PC-9 (cell line): ENCODE measurements at places on chromosomes 11 and 22. TPM values are rescaled to one million over a fixed set of nuclear protein-coding genes. Genes with fewer than 3 reads are reported as not detected.

GRCh38 chr11:103450241-103450640, 341.0 kb downstream of the DYNC2H1 start:
- H3K27me3 ChIP-seq, result no peaks in the 10 kb centered on the region
- no peaks in the 10 kb centered on the region for H3K4me1 ChIP-seq
- H3K4me3 ChIP-seq, result no peak overlapping the region

DNA sequence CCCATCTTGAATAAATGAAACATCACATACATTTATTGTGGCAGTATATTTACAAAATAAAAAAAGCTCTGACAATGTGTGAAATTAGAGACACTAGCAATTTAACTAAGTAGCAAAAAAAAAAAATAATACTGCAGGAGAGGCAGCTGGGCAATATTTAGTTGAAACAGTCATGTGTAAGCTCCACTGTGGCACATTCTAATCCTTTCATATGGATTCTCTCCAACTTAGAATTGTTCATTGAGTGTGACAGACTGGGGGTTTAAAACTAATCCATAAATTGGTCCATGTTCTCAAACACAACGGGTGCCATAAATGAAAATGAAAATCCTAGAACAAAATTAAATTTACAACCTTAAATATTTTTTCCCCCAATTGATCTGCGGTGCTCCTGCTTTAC, 302.1 kb downstream of the CADM1 start:
- no peak overlapping the region for H3K4me3 ChIP-seq
- H3K4me1 ChIP-seq, result no peaks in the 10 kb centered on the region
- peaks cover 34% of the 10 kb centered on the region for H3K27me3 ChIP-seq
- no peak for DNase-seq
- no peak overlapping the region for H3K27ac ChIP-seq

DNA sequence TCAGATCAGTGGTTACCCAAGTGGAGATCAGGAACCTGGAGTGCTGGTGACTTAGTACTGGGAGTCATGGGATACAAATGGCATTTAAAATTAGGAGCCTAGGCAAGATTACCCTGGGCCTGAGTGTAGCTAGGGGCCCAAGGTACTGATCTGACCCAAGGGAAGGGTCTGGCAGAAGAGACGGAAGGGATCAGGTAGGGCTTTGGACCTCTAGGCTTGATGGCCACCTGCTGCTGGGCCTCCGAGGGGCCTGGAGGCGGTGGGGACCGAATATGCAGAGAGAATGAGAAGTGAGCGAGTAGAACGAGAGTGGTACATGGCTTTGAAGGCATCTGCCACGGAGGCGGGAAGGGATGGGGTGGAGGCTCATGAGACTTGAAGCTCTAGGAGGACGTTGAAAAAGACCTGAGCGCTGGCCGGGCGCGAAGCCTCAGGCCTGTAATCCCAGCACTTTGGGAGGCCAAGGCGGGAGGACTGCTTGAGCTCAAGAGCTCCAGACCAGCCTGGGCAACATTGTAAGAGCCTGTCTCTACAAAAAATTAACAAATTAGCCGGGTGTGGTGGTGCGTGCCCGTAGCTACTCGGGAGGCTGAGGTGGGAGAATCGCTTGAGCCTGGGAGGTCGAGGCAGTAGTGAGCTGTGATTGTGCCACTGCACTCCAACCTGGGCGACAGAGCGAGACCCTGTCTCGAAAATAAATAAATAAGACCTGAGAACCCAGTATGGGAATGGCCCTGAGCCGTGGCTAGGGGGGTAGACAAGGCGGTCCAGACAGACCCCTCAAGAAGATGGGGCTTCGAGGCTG, 563 bp upstream of the PPIL2 start:
- peaks cover 14% of the 10 kb centered on the region for H3K4me1 ChIP-seq
- no peak for DNase-seq
- no peaks in the 10 kb centered on the region for H3K27me3 ChIP-seq
- peak overlapping the region; percentile 92 for H3K4me3 ChIP-seq
- no peaks in the 10 kb centered on the region for H3K36me3 ChIP-seq
- H3K27ac ChIP-seq, result peak overlapping the region; percentile 56; the same call in 1 of the 2 replicates

DNA sequence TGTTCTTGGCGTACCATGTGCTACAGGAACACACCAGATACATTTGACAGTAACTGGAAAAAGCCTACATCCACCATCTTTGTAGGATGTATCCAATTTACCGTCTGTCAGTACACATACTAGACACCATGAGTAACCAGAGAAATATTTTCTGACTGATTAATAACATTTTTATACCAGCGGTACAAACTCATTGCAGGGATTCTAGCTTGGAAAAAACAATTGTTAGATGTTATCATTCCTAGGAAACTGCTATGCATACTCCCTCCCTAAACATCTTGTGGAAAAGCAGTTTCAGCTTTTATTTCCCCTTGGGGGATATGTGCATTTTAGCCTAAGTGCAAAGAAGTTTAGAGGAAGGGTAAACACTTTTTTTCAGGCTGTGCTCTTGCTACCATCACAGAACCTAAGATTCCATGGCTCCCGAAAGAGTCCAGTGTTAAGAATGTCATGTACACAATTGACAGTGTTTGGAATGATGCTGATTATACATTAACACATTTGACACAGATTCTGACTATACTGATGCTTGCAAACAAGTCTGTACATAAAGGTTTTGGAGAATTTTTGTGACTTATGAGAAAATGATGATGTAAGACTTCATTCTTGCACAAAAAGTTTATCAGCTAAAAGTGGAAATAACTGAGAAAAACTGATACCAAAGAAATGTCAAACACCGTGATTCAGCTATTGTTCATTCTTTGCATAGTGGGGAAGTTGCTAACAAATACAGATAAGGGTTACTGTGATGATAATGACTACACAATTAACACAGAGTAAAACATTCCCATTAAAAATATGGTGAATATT, 23.7 kb downstream of the NCF4 start:
- no peaks in the 10 kb centered on the region for H3K27me3 ChIP-seq
- H3K4me1 ChIP-seq, result peaks cover 25% of the 10 kb centered on the region
- no peak overlapping the region for H3K4me3 ChIP-seq
- DNase-seq, result peak; percentile 59
- H3K36me3 ChIP-seq, result no peaks in the 10 kb centered on the region; the same call in 1 of the 2 replicates

Gene GNAZ
- total RNA-seq, result 1.2 and 1.7 TPM in 2 replicates

Gene IL10RA
- total RNA-seq, result not detected in 2 replicates
